ENCODE measurements at places on chromosomes 16 and 17.

GRCh38 chr16:67551972-67552371 lies 10.4 kb upstream of the CTCF start:
- H3K4me1 ChIP-seq = peaks cover 39% of the 10 kb centered on the region
- H3K27me3 ChIP-seq = no peaks in the 10 kb centered on the region
- H3K36me3 ChIP-seq = peaks cover 23% of the 10 kb centered on the region
- DNase-seq = no peak
- H3K27ac ChIP-seq = peak overlapping the region; percentile 78

DNA sequence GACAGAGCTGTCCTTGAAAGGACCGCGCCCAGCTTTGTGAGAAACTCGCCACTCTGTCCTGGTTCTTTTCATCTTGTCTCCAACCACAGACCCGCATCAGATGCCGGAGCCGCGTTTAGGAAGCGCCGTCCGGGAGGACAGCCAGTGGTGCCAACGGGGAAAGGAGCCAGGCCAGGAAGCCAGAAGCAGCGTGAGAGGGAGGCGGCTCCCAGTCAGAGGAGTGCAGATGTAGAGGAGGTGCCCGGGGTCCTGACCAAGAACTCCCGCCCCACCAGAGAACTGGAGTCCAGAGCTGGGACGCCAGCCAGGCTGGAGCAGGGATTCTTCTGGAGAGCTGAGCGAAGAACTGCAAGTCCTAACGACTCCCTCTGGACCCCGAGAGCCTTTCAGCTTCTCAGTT lies 49.3 kb upstream of the TNRC6C start:
- H3K36me3 ChIP-seq = no peaks in the 10 kb centered on the region
- peaks cover 14% of the 10 kb centered on the region for H3K27me3 ChIP-seq
- H3K27ac ChIP-seq = no peak overlapping the region
- peaks cover 6% of the 10 kb centered on the region for H3K4me1 ChIP-seq

DNA sequence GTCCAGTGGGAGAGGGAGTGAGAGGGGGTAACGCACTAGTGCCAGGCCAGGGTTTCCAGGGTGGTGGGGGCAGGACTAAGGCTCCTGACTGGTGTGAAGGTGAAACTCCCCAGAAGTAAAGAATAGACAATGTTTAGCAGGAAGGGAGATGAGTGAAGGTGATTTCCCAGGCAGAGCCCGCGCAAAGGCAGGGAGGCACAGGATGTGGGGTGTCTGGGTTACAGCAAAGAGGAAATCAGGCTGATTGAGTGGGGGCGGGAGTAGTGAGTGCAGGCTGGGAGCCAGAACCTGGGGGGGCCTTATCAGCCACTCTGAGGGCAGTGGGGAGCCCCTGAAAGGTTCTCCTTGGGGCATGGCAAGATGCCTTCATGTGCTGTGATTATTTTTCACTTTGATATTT lies 167.5 kb downstream of the UTP18 start:
- no peak overlapping the region for H3K4me3 ChIP-seq
- no peak for DNase-seq
- no peak overlapping the region for H3K27ac ChIP-seq
- H3K4me1 ChIP-seq = peaks cover 5% of the 10 kb centered on the region
- no peaks in the 10 kb centered on the region for H3K27me3 ChIP-seq

GRCh38 chr17:80377798-80378197 lies 37.2 kb upstream of the ENDOV start:
- H3K4me1 ChIP-seq = no peaks in the 10 kb centered on the region
- H3K36me3 ChIP-seq = peaks cover 100% of the 10 kb centered on the region
- H3K27ac ChIP-seq = no peak overlapping the region
- H3K4me3 ChIP-seq = no peak overlapping the region

DNA sequence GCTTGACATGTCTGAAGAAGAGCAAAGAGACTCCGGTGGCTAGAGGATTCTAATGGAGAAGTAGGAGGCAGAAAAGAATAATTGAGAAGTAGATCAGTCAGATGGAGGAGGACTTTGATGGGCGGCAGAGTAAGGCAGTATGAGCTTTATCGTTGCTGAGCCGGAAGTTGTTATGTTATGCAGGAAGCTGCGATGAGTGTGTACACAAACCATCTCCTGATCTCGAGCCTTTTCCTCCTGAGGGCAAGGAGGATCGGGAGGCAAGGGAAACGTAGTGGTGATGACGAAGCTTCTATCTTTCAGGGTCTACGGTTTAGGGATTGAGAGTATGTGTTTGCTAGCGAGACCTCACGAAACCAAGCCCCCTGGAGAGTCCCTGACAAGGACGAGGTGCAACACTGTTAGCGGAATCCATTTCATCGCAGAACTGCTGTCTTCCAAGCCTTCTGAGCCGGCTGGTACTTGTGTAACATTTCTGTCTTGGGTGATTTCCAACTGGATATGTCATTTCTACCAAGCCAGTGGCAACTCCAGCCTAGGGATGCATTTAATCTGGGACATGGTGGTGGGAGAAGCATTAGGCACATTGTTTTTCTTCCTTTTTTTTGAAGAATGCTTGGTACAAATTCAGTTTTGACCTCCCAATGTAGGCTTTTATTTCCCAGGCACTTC lies 45.5 kb downstream of the RBFOX1 start:
- H3K36me3 ChIP-seq = no peaks in the 10 kb centered on the region
- H3K4me1 ChIP-seq = peaks cover 39% of the 10 kb centered on the region
- H3K27me3 ChIP-seq = no peaks in the 10 kb centered on the region
- H3K27ac ChIP-seq = no peak overlapping the region
- no peak for DNase-seq

DNA sequence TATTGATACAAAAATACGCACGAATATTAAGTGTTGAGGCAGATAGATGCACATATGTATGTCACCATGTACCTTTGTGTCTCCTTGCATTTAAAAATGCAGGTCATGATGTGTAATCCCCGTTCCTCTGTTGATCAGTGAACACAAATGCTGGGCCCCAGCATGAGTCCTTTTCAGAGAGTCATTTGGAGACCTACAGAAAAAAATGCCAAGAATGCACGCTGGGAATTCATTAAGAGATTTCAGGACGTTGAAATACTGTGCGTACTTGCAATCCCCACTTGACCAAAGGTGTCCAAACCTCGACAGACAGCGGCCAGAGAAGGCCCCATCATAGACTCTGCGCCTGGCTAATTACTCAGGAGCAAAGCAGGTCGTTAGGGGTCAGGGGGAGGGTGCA lies 496.0 kb downstream of the MAF start:
- H3K4me1 ChIP-seq = no peaks in the 10 kb centered on the region
- H3K27me3 ChIP-seq = no peaks in the 10 kb centered on the region
